ENCODE measurements at places on chromosomes 16 and 17.

GRCh38 chr16:20268409-20268808, 58.9 kb downstream of the GP2 start:
- no peak for DNase-seq

DNA sequence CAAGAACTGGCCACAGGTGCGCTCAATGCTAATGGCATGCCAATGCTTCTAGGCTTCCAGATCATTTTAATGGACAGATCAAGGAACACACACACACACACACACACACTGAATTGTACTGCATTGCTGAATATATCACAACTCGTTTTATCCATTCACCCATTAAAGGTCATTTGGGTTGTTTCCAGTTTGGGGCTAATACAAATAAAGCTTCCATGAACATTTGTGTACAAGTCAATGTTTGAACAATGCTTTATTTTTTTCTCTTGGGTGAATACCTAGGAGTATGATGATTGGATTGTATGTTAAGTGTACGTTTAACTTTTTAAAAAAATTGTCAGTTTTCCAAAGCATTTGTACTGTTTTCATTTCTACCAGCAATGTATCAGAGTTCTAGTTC, 3.6 kb upstream of the PCTP start:
- no peak for DNase-seq

GRCh38 chr16:10750793-10751192, 7.2 kb downstream of the NUBP1 start:
- no peak for DNase-seq

GRCh38 chr16:22848451-22848850, 34.5 kb downstream of the HS3ST2 start:
- no peak for DNase-seq

Measured in stimulated activated CD4-positive, alpha-beta T cell treated with anti-CD3 and anti-CD28 coated beads, Interleukin-1b, Interleukin-23, amount 100 ng/mL, for 48 hours (primary cell).